ENCODE measurements at places on chromosomes 12 and 14.
A peak's percentile ranks its signal among the peaks of the same experiment; 100 is the strongest.

DNA sequence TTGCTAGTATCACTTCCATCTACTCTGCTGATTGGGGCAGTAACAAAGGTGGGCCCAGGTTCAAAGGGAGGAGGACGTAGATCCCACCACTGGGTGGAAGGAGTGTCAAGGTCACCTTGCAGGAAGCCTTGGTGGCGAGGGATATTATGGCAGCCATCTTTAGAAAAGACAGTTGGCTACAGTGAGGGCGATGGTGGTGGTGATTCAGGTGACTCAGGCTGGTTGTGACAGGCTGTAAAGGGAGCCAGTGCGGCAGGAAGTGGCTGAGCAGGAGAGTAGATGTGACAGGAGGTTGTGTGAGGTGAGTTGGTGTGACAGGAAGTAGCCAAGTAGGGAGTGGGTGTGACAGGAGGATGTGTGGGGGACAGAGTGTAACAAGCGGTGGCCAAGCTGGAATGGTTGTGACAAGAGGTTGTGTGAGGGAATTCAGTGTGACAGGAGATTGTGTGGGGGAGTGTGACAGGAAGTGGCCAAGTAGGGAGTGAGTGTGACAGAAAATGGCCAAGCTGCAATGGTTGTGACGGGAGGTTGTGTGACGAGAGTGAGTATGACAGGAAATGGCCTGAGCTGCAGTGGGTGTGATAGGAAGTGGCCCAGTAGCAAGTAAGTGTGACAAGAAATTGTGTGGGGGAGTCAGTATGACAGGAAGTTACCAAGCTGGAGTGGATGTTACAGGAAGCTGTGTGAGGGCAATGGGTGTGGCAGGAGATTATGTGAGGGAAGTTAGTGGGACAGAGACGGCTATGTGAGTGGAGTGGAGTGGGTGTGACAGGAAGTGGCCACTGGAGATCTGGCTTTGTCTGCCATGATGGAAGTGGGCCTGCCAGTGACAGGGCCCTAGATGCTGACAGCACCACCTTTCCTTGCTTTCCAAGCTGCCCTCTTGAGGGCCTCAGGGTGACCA is 136.5 kb upstream of the MYL2 start:
- no peak for DNase-seq

DNA sequence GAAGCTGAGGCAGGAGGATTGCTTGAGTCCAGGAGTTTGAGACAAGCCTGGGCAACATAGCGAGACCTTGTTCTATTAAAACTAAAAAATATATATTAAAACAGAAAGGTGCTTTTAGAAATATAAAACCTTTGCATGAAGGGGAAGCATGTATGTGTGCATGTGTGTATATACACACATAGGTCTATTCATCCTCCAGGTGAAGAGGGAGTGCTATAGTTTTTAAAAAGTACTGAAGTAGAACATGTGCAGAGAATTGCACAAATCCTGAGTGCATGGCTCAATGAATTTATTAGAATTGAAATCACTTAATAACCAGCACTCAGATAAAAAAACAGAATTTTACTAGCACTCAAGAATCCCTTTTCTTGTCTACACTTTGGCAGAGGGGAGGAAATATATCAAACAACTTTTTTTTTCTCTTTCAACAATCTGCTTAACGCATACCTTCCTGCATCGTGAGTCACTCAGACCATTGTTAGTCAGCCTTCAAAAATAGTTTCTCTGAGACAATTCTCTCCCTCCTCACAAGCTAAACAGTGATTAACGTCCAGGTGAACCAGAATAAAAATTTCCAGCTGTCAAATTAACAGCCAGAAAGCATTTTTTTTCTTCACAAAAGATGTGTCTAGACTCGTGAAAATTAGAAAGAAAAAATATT is 17.7 kb upstream of the NEDD1 start:
- DNase-seq: peak; percentile 71

DNA sequence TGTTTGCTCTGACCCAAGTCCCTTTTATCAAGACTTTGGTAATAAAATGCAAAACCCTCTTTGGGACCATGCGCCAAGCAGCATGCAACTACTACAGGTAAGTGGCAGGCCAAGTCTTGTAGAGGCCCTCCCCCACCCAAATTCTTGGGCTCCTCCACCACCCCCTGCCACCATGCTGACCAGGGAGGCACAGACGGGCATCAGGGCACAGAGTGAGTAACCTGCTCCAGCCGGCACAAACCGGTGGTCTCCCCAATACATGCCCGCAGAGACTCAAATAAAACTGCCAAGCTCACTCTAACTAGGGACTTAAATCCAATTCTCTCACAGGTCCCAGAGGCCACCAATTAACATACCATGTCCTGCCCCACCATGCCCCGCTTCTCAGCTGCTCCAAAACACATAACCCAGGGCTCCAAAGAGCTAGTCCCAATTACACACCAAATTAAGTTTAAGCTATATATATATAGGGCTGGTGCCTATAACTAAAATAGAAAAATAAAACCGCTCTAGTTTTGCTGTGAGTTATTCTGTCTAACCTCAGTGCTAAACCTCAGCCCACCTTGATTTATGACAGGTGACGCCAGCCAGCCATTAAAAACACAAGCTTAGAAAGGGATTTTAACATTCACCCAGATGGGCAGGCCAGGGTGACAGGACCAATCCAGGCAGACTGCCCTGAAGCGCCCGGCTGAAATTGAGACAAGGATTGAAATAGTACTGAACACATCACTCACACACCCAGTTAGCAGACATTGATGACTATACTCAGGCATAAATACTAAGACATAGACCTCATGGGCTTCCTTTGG is 81.0 kb downstream of the CLMN start:
- DNase-seq: no peak

DNA sequence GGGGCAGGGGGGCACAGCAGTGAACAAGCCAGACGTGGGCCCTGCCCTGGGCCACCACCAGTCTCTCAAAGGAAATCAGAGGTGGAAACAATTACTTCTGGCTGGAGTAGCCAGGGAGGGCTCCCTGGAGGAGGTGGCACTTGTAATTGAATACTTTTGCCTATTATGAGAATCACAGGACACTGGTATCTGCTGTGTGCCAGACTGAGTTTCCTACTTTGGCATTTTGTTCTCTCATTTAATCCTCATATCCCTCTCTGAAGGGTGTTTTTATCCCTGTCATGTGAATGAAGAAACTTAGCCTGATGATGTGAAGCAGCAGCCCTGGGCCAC is 7.2 kb downstream of the FAM222A start:
- no peak for DNase-seq

GRCh38 chr14:34297786-34298520 is 164.1 kb downstream of the SPTSSA start:
- DNase-seq: no peak

DNA sequence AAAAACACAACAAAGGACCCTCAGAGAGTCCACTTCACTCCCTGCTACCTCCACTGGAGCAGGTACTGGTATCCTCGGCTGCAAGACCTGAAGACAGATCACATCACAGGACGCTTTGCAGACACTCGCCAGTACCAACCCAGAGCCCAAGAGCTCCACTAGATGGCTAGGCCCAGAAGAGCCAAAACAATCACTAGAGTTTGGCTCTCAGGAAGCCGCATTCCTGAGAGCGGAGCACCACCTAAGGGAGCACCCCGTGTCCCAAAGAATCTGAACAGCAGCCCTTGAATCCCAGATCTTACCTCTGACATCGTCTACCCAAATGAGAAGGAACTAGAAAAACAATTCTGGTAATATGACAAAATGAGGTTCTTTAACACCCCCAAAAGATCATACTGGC is 399.8 kb downstream of the RAD51B start:
- no peak for DNase-seq

DNA sequence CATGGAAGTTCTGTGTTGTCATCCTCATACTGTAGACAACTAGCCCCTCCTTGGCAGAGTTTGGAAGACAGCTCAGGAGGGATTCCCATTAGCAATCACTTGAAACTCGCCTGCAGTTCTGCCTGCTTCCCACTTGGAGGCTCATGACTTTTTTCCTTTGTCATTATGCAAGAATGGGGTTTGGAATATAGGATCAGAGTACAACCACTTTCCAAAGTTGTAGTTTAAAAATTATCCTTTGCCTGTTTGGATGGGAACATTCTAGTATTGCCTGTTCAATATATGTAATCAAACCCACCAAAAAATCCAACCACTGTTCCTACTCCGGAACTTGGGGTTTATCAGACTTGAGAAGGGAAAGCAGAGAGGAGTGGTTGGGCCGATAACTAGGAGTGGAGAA is 2.1 kb upstream of the GPD1 start:
- peak; percentile 56 for DNase-seq

GRCh38 chr12:131832321-131833231 is 4.4 kb downstream of the MMP17 start:
- peak; percentile 31 for DNase-seq

DNA sequence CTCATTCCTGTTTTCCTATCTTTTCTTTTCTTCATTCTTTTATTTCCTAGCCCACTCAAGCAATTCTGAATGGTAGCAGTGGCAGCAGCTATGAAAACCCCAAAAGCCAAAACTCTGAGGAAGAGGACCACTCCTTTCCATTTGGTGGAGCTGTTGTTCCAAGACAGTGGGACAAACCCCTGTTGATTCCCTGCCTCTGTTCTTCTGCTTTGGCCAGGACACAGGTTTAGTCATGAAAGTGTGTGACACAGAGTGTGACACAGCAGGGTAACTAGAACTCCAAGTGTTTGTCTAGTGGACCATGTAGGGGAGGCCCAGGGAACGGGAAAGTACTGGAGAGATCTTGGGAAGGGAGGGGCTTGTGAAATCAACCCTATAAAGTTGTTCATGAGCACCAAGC is 71.1 kb downstream of the PTCSC3 start:
- DNase-seq: no peak

DNA sequence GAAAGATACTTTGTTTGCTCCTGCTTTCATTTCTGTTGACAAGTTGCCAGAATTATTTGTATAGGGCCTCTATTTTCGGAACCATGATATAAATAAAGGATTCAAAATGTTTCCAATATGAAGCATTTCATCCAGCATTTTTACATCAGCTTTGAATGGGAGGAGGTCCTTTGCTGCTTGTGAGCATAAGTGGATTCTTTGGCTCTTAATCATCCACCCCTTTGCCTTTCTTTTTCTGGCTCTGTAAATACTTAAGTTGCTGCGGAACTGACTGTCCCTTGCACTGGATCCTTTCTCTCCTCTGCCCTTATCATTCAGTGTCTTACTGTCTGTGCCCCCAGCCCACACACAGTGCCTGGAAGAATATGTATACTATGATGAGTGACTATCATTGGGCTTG is 357.3 kb upstream of the RGS6 start:
- peak; percentile 94 for DNase-seq

- DNase-seq: no peak
Measured at GRCh38 chr14:94395888-94396574, 7.6 kb upstream of the SERPINA1 start.

DNA sequence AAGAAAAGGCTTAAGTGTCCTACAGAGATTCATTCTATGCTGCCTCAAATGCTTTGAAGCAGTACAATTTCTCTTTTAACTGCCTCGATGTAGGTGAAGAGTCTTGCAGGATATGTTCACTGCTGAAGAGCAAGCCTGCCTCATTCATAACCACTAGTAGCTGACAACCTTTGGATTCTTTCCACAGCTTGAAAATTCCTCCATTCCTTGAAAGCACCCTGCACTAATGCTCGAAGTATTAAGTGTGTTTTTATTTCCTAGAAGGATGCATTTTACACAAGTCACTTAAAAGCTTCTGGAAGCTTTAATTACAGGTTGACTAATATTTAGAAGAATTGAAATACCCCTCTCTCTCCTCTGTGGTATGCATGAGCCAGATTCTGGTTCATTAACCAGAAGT is 429.4 kb downstream of the DIO2 start:
- DNase-seq: peak; percentile 40

DNA sequence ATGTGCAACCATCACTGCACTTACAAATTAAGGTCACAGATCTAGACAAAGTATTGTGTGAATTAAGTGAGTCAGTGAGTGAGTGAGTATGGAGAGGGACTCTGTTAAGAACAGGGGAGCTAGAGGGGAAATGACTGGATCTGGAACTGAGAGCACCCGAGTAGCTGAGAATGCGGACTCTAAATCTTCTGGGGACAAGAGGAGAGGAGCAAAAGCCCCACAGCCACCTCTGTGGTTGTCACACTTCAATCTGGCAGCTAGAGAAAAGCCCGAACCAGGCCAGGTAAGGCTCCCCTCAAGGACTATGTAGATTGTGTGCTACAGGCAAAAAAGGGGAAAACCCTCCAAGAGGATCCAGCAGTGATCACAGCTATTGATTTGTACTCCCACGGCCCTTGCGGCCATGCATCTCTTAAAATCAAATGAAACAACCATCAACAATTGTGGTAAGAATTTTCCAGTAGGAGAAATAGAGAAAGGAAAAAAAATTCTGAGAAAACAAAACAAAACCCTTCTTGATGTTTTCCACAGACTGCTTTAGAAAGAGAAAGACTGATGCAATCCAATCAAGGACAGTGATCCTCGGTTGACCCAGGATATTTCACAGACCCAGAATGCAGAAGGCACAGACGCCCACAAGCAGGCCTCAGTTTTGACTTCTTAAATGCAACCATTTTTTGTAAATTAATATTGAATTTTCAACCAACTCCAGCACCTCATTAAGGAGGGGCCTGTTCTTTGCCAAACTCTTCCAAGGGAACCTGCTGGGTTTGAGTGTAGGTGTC is 109.6 kb downstream of the SLC38A6 start:
- peak; percentile 64 for DNase-seq

GRCh38 chr14:88388741-88389282 is 3.4 kb downstream of the SPATA7 start:
- no peak for DNase-seq

DNA sequence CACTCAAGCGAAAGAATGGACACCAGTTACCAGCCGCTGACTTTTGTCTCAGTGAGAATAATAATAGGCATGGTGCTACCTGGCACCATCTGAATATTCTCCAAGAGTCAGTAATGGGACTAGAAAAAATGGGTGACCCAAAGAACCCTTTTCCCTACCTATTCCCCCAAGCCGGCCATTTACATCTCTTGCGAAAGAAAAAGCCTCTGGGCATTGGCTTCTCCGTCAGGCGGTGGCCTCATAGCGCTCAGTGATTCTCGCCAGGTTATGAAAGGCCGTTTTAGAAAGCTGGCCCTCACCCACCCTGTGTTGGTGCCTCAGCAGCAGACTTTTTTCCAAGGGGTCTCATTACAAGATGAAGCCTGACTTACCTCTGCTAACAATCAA is 523 bp upstream of the SLC6A15 start:
- DNase-seq: peak; percentile 64

DNA sequence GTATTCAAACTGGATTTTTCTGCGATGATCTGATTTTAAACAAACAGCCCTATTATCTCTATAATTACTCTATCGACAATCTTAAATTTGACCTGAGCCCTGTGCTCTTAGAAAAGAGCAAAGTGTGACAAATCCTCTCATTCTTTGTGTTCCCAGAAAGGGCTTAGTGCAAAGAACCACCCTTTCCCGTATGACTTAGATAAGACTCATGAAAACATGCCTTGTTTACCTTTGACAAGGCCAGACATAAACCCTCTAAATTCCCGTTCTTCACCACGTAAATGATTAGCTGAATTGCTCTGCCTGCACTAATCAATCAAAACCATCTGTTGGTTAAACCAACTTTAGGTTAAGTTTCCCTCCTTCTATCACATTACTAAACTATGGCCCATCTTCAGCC is 285.7 kb upstream of the SEL1L start:
- no peak for DNase-seq
